ENCODE measurements at places on chromosomes 4 and X.

- DNase-seq, result no peak
Measured at GRCh38 chrX:133007458-133007857, 49.0 kb upstream of the HS6ST2 start.

DNA sequence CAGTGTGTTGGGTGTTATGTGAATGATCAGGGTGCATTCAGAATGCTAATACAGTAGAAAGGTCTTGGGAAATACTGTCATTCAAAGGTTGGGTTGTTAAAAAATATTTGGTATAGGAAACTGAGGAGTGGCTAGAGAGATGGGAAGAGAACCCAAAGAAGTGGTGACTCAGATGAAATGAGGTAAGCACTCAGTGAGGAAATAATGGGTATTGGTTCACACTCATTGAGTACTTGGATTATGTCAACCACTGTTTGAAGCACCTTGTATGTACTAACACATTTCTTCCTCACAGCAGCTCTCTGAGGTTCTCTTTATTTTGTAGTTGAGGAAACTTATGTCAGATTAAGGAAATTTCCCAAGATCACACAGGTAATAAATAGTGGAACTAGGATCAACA, 40.8 kb upstream of the NUDT6 start:
- DNase-seq, result no peak

- peak; percentile 10 for DNase-seq
Measured at GRCh38 chrX:129983575-129984110, 1.2 kb downstream of the BCORL1 start.

DNA sequence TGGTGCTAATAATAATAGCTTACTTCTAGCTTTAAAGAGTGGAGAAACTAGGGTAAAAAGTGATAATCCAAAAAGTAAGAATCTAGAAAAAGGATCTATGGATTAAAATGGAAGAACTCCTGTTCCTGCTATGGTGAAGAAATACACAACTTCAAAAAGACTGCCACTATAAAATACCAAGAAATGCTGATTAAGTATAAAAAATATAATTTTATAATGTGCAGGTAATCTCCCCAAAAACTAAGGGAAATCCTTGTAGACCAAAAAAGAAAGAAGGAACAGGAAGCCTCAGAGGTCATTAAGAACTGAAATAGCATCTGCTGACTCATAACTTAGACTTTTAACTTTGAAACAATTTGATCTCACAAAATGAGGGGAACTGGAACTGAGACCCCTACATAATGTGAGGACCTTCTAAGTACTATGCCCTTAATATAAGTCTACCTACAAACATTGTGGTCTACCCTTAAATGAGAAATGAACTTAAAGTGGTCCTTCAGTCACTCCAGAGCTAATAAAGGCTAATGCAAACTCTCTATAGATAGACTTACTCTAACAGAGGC, 50.6 kb upstream of the SRPX start:
- no peak for DNase-seq

GRCh38 chr4:84767168-84767567, 184.2 kb downstream of the CDS1 start:
- DNase-seq, result no peak

- no peak for DNase-seq
Measured at GRCh38 chr4:60962286-60962685, 237.8 kb upstream of the ADGRL3 start.

DNA sequence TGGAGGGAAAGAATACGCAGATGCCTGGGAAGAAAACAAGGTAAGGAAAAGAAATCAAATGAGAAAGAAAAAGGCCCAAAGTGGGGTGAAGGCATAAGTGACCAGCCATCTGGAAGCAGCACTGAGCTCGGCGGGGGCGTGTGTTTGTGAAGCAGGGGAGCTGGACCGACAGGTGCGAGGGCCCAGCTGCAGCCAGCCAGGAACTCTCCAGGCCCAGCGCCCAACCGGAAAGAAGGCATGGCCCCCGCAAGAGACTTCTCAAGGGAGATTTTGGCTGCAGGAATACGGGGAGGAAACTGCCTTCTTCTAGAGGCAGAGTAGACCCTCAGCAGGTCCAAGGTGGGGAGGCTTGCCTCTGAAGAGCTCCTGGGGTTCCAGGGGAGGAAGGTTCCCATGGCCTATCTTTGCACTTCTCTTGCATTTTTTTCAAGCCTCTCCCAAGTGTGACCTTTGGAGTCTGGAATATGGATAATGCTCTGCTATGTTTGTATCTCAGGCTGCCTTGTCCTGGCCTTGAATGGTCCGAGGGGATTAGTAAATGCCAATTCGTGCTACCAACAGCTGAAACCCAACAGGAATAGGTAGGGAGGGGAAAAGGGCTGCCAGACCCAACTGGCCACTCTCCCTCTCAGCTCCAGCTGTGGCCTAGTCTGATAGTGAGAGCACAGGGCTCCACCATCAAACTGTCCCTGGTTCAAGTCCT, 10.8 kb upstream of the CITED1 start:
- no peak for DNase-seq

GRCh38 chr4:139913995-139914598, 239.9 kb downstream of the MAML3 start:
- no peak for DNase-seq

DNA sequence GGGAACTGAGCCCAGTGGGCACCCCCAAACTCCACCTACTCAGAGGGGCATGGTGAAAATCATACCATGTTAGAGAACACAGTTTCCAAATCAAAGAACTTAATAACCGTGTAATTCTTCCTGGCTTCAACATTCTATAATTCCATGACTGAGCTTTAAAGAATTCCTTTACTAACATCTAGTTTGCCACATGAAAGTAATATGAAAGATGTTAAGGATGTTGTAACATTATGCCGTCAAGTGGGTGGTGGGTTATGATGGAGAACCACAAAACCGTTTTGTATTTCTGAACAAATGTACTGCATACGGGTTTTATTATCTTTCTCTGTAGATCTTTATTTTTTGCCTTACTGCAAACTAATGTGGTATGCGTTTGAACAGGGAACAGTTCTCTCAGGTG, 549.0 kb upstream of the MAGEB2 start:
- DNase-seq, result no peak

DNA sequence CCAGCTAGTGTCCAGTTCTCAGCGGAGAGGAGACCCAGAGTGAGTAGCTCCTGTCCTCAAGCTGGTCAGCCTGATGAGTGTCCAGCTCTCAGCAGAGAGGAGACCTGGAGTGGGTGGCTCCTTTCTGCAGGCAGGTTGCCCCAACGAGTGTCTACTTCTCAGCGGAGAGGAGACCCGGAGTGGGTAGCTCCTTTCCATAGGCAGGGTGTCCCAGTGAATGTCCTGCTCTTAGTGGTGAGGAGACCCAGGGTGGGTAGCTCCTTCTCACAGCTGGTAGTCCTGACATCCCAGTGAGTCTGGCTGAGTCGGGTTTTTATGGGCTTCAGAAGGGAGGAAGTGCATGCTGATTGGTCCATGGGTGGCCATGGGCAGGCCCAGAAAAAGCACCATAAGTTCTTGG, 55.7 kb upstream of the NUDT6 start:
- peak; percentile 2 for DNase-seq

GRCh38 chr4:61068745-61069144, 131.4 kb upstream of the ADGRL3 start:
- DNase-seq, result no peak

GRCh38 chr4:144894573-144894972, 203.4 kb downstream of the ANAPC10 start:
- DNase-seq, result no peak

- no peak for DNase-seq
Measured at GRCh38 chr4:68871809-68872642, 56.2 kb downstream of the UGT2B10 start.

DNA sequence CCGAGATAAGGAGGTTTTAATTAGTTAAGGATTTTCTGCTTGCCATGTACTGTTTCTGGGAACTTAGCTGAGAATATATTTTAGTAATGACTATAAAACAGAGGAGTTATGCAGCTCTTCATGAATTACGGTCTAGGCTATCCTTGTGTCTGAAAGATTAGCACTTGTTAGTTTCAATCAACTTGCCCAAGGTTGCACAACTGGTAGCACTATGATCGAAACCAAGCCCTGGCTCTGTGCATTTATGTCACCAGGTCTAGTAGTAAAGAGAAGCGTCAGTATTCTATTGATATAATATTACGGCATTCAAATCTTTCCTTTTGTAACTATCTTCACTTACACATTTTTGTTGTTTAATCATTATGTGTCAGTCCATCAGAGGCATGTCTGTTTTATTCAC, 176.0 kb downstream of the TLL1 start:
- no peak for DNase-seq

- DNase-seq, result no peak
Measured at GRCh38 chr4:143357161-143357845, 20.6 kb downstream of the GAB1 start.

GRCh38 chr4:47597696-47598095, 112.6 kb downstream of the ATP10D start:
- DNase-seq, result no peak

DNA sequence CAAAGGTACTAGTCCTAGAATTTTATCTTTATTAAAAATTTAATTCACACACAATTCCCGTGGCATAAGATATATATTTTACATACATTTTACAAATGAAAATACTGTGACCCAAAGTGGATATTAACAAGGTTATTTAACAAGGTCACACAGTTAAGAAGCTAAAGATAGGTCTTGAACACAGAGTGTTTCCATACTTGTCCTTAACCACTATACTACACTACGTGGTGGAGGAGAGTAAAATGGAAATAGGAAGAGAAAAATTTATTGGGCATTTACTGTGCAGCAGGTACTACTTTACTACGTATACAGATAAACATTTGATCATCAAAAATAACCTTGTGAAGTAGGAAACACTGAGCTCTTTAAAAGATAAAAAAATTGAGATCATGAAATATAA, 14.8 kb downstream of the TECRL start:
- DNase-seq, result no peak

DNA sequence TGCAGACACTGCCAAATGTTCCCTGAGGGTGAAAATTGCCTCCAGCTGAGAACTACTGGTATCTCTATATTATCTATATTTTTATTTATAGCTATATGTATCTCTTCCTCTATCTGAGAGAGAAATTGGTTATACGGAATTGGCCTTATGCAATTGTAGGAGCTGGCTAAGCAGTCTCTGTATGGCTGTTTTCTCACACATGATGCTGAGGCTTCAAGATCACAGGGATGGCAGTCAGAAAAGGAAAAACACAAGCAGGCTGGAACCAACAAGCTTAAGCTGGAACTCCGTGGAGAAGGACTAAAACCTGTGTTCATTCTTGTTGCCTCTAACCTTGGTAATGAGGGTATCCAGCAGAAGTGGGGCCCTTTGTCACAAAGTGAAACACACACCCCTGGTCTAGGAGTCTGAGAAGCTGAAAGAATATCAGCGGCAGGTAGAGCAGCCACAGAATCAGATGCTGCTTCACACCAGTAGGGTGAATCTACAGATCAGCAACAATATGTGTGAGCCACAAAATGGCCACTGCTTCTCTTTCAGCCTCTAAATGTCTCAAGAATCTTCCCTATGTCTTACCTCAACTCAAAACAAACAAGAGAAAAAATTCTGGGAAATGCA, 166.5 kb upstream of the PPP1R2C start:
- no peak for DNase-seq

- DNase-seq, result no peak
Measured at GRCh38 chr4:122711919-122712318, 20.6 kb upstream of the BBS12 start.

GRCh38 chr4:157728215-157728614, 444.6 kb downstream of the GASK1B start:
- no peak for DNase-seq

GRCh38 chr4:23166919-23167318, 474.2 kb downstream of the GBA3 start:
- DNase-seq, result no peak

GRCh38 chr4:176753049-176753448, 39.7 kb downstream of the VEGFC start:
- DNase-seq, result peak; percentile 53

DNA sequence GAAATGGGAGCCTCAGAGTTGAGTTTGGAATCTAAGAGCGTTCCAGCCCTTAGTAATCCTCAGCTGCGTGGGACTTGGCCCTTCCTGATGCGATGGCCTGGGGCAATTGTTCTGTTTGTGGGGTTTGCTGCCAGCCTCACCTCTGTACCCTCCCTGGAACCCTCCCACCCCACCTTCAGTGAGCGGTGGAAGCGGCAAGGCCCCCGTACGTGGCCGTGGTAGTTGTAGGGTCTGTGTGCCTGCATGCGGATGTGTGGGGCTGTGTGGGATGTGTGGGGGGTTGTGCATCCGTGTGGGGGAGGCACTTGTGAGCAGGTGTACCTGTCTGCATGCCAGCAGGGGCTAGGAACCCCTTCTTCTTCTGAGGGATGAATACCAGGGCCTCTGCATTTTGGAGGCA, 65.4 kb upstream of the ADRA2C start:
- DNase-seq, result no peak

DNA sequence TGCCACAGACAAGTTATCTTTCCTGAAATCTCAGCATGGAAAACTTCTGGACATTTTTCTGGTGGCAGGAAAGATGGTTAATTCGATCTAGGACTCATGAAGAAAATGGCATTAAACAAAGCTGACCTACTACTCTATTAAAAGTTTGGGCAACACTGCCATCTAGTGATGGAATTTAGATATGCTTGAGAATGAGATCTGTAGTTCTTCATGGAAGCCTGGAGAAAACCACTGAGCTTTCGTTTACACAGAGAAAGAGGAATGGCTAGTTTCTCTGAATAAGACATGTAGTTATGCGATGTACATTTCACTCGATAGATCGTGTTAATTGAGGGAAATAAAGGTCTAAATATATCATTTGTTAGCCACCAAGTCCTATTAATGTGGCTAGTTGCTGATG, 51.7 kb upstream of the CHRDL1 start:
- DNase-seq, result peak; percentile 51
